Renal cortical epithelial cell (primary cell): ENCODE measurements at places on chromosomes 6 and 20. TPM values are rescaled to one million over a fixed set of nuclear protein-coding genes. Genes with fewer than 3 reads are reported as not detected.

GRCh38 chr6:20118892-20119291, 93.4 kb downstream of the MBOAT1 start:
- no peak for DNase-seq

Gene GABRR2
- 0.05 TPM in 1 of 2 replicates, not detected in the other for total RNA-seq

DNA sequence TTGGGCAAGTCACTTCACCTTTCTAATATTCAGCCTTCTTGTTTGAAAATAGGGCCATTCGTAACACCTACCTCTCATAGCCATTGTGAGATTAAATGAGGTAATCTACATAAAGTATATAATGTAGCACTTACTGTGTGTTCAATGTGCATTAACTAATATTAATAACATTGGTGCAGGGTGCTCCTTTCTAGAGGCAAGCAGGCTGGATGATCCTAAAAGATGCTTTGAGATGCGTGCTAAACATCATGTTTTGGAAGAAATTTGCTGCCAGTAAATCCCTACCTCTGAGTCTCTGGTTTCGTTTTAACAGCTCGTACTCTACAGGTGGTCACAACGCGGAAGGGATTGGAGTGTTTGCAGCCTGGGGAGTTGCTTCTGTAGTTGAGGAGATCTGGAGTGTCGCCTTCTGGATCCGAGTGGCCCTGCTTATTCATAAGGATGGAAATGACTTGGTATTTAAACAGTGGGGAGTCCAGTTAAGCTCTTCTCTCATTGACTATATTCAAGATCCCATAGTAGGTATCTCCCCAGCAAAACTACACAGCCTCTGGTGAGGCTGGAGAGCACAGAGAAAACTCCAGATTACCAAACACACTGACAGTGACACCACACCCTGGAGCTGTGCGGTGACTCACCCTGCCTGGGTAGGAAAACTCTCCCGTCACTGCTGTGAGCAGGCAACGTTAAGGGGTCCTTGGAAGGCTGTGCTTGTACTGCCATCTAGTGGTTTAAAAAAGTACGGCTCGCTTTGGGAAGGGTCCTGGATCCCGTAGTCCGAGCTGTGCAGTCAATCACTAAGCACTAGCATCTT, 107.9 kb downstream of the MAP3K7 start:
- peak; percentile 92 for DNase-seq

Gene FRMD1
- total RNA-seq: 0.05 TPM in 1 of 2 replicates, not detected in the other

- no peak for DNase-seq
Observed at GRCh38 chr6:145036848-145037567, 698.3 kb downstream of the EPM2A start.

DNA sequence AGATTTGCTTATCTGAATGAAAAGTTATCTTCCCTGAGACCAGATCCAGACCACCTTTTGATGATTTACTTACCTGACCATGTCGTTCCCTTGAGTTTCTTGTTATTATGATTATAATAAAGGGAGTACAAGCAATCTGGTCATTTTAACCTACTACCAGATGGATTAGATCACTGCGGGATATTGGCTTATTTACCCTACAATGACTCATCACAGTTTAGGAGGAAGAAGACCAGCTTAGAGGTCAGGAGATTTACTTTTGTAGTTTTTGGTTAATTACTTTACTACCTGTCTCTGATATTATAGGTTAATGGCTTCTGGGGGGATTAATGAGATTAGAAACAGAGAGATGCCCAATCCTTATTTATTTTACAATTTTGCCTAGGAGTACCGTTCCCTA, 10.7 kb downstream of the PKIB start:
- DNase-seq: no peak

Gene PACSIN1
- under 0.01 TPM in 1 of 2 replicates, not detected in the other for total RNA-seq

Gene FOXS1
- 0.30 TPM in 1 of 2 replicates, not detected in the other for total RNA-seq

Gene BPI
- not detected in 2 replicates for total RNA-seq

Gene RNF39
- total RNA-seq: 0.05 TPM in 1 of 2 replicates, not detected in the other
